ENCODE measurements at places on chromosomes 1 and 21.

DNA sequence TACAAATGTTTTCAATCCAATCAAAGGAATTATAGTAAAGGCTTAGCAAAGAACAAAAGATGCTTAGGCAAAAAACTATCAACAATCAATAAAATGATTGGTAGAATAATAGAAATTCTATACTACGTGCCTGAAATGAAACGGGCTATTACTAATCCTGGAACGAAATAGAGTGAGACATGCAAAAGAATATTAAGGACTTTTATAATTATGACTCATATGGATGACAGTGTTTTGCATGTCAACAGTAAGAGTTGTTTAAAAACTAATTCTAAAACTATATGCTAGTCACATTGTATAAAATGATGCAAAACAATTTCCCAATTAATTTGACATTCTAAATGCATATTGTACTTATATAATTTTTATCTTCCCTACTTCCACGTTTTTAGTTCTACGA is 35.6 kb downstream of the LRRIQ3 start:
- H3K27me3 ChIP-seq: no peaks in the 10 kb centered on the region
- no peaks in the 10 kb centered on the region for H3K36me3 ChIP-seq
- H3K4me1 ChIP-seq: no peaks in the 10 kb centered on the region

DNA sequence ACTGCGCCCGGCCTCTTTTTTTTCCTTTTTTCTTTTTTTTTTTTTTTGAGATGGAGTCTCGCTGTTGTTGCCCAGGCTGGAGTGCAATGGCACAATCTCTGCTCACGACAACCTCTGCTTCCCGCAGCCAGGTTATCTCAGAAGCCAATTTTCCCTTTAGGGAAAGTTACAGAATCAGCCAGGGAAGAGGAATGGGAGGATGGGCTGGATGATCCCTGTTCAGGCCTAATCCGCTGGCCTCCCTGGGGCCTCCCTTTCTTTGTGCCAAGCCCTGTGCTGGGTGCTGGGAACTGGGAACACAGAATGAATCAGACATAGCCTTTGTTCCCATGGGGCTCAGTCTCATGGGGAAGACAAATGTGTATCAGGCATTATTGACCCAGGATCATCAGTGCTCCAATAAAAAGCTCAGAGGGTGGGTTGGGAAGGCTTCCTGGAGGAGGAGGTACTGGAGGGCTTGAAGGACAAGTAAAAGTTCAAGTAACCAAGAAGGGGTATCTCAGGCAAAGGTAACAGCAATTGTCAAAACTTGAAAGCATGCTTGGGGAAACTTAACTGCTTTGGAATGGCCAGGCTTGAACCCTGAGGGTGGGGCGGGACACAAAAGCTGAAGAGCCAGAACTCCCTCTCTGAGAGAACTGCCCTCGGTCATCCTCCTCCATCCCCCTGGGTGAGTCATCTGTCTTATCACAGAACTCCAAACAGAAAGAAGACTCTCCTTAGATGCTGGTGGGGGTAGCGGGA is 14.3 kb downstream of the ECHDC2 start:
- H3K4me3 ChIP-seq: no peak overlapping the region
- H3K36me3 ChIP-seq: no peaks in the 10 kb centered on the region
- H3K27me3 ChIP-seq: no peaks in the 10 kb centered on the region
- DNase-seq: no peak
- no peak overlapping the region for H3K27ac ChIP-seq

GRCh38 chr1:111576547-111576946 is 43.0 kb upstream of the RAP1A start:
- H3K4me1 ChIP-seq: no peaks in the 10 kb centered on the region
- DNase-seq: no peak
- H3K27ac ChIP-seq: no peak overlapping the region
- H3K4me3 ChIP-seq: no peak overlapping the region

- no peaks in the 10 kb centered on the region for H3K4me1 ChIP-seq
- H3K4me3 ChIP-seq: no peak overlapping the region
- H3K36me3 ChIP-seq: no peaks in the 10 kb centered on the region
Measured at GRCh38 chr1:6162773-6163172, 17.3 kb downstream of the CHD5 start.

DNA sequence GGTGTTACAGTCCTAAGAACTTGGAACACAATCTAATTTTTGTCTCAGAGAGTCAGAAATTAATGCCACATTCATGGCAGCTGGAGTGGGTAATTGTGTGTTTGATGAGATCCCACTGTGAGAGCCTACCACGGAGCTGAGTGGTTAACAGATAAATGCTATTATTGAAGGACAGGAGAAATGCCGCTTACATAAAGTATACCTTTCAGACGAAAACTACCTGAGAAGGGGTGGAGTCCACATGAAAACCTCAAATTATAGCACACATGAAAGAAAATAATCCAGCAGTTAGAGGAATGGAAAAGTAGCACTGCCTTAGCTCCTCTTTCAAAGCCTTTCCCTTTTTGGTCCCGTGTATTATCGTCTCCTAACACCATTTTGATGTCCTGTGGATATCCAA is 133.0 kb downstream of the BACH1 start:
- no peak overlapping the region for H3K27ac ChIP-seq
- H3K4me1 ChIP-seq: no peaks in the 10 kb centered on the region
- H3K4me3 ChIP-seq: no peak overlapping the region
- no peak for DNase-seq
